ENCODE measurements at places on chromosomes 3 and 15.

GRCh38 chr15:25674913-25675312 is 188.2 kb downstream of the ATP10A start:
- no peak for DNase-seq

GRCh38 chr3:150331978-150332568 is 76.0 kb upstream of the TSC22D2 start:
- DNase-seq: no peak

GRCh38 chr15:52493968-52494367 is 34.7 kb downstream of the MYO5A start:
- DNase-seq: no peak

DNA sequence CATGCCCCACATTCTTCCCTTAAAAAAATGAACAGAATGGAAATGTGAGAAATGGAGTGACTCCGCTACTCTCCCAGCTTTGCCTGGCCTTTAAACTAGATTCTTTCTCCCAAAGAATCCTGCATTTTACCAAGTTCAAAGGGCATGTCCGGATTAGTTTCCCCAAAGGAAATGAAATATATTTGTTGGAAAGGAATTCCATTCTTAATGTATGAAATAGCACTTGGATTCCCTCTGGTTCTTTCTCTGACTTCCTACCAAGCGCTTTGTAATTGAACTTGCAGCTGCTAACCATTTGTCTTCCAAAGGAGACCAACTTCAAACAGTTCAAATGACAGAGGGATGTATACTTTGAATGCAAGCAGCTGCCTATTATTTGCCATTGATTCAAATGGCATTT is 18.9 kb downstream of the MAP2K1 start:
- no peak for DNase-seq

- DNase-seq: no peak
Measured at GRCh38 chr3:56677286-56677685, 5.8 kb downstream of the TASOR start.

- DNase-seq: no peak
Measured at GRCh38 chr3:156489462-156489911, 65.4 kb downstream of the SSR3 start.

- DNase-seq: no peak
Measured at GRCh38 chr3:30924763-30925162, 30.3 kb upstream of the GADL1 start.

Data from Kasumi-1 (cell line).